ENCODE measurements at places on chromosomes 12 and 14.

DNA sequence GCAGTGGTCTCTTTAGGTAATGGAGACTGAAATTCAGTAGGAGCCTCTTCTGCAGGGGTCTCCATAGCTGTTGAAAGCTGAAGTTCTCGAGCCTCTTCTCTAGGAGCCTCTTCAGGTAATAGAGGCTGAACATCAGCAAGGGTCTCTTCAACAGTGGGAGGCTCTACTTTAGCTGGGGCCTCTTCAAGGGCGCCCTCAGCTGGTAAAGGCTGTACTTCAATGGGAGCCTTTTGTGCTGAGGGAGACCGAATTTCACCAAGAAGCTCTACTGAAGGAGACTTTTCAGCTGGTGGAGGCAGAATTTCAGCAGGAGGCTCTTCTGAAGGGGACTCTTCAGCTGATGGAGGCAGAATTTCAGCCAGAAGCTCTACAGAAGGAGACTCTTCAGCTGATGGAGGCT is 1.5 kb downstream of the FSCB start:
- DNase-seq: no peak

DNA sequence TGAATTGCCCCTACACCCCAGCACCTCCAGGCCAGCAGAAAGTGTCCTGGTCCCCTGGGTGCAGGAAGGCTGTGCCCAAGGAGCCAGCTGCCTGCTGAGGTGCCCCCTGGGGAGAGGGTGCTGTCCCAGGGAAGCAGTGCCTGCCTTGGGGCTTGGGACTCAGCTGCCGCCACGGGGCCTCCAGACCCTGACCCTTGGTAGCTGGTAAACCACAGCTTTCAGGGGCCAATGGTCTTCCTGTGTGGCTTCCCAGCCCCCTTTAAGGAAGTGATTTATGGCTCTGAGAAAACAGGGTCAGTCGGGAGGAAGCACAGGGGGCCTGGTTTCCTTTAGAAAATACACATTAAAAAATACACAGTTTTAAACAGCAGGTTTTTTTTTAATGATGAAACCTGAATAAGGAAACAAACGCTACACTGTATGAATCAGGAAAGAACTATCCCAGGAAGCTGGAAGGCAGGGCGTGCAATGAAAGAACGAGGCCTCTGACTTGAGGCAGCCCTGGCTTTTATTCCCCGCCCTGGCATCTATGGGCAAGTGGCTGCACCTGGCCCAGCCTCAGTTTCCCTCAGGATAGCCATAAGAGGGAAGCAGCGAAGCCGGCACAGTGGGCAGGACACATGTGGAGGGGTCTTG is 40.6 kb upstream of the EML1 start:
- DNase-seq: no peak

DNA sequence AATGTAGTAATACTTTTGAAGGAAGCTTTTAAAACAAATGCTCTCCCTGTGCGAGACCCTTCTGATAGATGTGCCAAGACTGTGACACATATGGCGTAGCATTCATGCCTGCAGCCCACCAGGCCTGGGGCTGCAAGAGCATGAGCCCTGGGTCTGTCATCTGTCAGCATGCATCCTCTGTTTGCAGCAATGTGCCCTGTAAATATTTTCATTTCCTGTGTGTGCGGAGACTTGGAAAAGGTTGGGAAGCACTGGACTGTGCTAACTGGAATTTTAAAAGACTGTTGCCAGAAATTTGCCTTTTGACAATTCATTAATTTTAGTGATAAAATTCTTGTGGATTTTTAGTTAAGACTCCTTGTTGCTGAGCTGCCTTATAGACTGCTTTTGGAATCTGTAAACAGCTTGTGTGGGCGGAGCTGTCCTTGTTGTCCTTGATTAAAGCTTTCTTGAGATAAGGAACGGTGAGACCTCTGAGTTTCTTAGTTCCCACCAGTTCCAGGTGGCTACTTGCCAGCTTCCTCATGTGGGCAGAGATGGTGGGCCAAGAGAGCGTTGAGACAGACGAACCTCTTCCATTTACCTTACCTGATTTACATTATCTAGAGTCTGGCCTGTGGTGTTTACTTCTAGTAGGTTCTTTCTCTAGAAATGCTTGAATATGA is 23.4 kb downstream of the MARK3 start:
- DNase-seq: no peak

- no peak for DNase-seq
Observed at GRCh38 chr12:13074396-13075117, 28.9 kb downstream of the GSG1 start.

- no peak for DNase-seq
Observed at GRCh38 chr12:67855103-67855502, 134.1 kb upstream of the IFNG-AS1 start.

- no peak for DNase-seq
Observed at GRCh38 chr14:100474196-100474595, 113.0 kb downstream of the BEGAIN start.

- DNase-seq: no peak
Observed at GRCh38 chr12:80235944-80236343, 136.6 kb downstream of the OTOGL start.

DNA sequence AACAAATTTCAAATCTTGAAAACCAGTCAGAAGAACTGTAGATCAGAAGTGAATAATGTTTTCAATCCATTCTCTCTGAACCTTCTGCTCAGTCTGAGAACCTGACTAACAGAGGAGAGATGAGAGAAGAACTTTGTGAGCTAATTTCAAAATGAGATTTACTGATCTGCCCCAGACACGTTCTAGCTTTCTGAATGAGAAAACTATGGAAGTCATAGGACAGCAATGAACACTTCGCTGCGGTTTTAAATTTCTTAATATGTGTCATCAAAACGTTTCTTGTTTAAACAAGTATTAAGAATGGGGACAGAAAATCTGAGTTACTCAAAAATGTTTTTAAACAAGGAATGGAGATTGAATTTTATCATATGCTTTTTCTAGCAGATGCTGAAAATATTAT is 66.6 kb upstream of the FAR2 start:
- no peak for DNase-seq

GRCh38 chr12:65937161-65937641 is 112.9 kb downstream of the HMGA2 start:
- no peak for DNase-seq

- no peak for DNase-seq
Observed at GRCh38 chr12:4213471-4213870, 60.1 kb upstream of the CCND2 start.

- DNase-seq: no peak
Observed at GRCh38 chr12:97760601-97761000, 298.0 kb downstream of the RMST start.

DNA sequence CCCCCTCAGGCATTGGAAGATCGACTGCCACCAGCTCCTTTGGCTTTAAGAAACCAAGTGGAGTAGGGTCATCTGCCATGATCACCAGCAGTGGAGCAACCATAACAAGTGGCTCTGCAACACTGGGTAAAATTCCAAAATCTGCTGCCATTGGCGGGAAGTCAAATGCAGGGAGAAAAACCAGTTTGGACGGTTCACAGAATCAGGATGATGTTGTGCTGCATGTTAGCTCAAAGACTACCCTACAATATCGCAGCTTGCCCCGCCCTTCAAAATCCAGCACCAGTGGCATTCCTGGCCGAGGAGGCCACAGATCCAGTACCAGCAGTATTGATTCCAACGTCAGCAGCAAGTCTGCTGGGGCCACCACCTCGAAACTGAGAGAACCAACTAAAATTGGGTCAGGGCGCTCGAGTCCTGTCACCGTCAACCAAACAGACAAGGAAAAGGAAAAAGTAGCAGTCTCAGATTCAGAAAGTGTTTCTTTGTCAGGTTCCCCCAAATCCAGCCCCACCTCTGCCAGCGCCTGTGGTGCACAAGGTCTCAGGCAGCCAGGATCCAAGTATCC is 288.7 kb downstream of the NAV3 start:
- no peak for DNase-seq

- no peak for DNase-seq
Observed at GRCh38 chr12:110600254-110600653, 13.7 kb upstream of the TCTN1 start.

GRCh38 chr12:104121001-104121400 is 17.0 kb downstream of the NFYB start:
- DNase-seq: no peak

DNA sequence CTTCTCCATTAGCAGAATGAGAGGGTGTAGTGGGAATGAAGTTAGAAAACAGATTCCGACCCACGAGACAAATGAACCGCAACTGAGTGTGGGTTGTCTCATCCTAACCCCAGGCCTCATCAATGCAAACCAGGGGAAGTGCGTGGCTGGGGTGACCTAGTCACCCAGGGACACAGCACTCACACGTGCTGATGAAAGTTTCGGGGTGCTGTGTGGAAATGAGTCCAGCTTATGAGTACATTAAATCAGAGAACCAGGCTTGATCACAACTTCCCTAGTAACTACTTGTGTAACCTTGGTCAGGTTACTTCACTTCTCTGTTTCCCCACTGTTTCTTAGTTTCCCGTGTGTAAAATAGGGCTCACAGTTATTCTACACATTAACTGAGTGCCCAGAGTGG is 95.4 kb upstream of the CDKN3 start:
- no peak for DNase-seq

DNA sequence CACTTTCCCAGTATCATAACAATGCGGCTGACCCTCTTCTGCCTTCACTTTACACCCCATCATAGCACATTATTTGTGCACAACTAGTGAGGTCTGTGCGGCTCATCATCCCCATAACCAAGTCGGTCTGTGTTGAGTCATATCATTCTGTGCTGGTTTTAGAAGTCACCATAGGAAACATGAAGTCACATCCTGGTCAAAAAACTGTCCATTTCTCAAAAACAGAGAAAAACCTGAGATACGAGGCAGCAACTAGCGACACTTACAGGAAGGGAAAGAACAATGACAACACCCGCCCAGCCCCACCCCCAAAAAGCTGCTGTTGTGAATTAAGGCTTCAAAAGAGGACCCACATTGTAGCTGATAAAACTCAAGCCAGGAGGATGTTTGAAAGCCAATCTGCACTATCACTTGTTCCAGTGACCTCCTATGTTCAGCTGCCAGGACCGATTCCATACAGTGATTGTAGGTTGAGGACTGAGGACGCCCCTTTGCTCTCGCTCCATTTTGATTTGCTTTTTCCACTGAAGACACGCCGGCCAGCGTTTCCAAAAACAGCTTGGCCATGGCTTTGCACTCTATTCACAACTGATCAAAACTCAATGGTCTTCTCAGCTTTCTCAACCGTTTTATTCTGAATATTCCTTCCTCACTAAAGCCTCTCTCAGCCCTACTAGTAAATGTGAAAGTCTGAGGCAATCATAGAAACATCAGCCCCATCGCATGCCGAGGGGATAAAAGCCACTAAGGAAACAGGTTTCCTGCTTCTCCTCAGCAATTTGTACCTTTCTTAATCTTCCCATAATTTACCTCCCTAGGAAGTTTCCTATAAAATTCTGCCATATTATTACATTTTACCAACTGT is 87.5 kb downstream of the DUSP16 start:
- no peak for DNase-seq

GRCh38 chr14:54420478-54421142 is 20.6 kb downstream of the CNIH1 start:
- DNase-seq: no peak

DNA sequence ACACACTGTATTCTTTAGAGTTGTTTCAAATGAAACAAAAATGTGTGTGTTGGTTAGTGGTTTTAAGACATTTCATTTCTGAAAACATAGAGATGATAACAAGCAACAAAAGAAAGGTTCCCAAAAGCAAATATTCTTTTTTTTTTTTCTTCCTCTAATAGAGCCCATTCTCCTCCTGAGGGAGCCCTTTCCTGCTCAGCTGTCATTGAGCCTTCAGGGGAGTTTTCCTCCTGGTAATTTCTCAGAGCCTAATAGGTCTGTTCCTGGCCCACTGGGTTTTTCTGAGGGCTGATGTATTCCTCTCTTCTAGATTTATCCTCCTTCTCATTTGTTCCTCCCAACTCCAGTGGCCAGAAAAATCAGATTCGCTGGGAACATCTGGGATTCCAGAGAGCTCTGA is 654.5 kb downstream of the NOVA1 start:
- no peak for DNase-seq

GRCh38 chr14:81427348-81428058 is 27.4 kb upstream of the STON2 start:
- DNase-seq: no peak

DNA sequence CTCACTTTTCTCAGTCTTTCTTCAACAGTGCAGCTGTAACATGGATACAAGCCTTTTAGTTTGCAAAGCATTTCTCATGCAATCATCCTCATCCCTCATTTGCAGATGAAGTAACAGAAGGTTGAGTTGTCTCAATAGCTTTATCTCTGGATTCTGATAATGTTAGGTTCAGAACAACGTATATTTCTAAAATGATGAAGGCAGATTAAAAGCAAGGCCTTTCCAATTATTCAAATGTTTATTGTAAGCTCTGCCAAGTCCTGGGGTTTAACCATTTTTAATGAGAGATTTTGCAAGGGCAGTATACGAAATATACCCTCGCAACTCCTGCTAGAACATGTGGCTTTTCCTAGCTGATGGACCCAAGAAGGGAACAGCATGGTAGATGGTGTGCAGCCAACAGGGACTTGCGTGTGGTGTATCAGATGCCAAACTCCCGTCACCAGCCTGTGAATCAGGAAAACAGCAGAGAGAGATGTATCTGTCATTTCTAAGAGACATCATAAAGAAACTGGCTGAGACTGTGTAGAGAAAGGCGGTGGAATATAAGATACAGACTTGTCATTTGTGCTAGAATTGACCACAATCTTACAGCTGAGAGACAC is 319.7 kb downstream of the MED13L start:
- no peak for DNase-seq

Data from brain pericyte (primary cell).